ENCODE measurements at places on chromosomes 3 and 15.

GRCh38 chr3:16604887-16605602 lies at the start of gene DAZL:
Gene DAZL, minus strand, starts transcription at chr3:16605423. Its CDS starts 218 bp downstream, at chr3:16605205.
- no peak for DNase-seq

GRCh38 chr3:151859905-151860304 lies 13.5 kb upstream of the SUCNR1 start:
- DNase-seq = no peak

DNA sequence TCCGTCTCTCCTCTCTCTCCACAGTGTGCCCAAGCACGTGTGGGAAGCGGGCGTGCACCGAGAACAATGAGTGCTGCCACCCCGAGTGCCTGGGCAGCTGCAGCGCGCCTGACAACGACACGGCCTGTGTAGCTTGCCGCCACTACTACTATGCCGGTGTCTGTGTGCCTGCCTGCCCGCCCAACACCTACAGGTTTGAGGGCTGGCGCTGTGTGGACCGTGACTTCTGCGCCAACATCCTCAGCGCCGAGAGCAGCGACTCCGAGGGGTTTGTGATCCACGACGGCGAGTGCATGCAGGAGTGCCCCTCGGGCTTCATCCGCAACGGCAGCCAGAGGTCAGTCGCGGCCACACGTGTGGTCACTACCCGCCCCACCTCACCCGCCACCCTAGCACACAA lies 116.3 kb downstream of the PGPEP1L start:
- DNase-seq = no peak

DNA sequence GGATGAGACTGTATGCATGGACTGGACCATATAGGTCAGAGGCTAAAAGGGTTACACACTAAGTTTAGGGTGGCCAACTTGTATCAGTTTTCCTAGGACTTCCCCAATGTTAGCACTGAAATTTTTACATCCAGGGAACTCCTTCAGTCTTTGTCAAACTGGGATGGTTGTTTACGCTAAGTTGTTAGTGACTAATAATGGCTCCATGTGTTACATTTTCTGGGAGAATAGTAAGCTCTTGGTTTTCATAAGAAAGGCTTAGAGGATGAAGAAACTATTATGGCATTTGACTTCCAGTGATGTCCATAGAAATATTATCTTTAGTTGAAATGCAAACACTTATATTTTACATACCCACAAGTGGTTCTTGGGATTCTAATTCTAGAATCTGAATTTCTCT lies 57.9 kb upstream of the ST3GAL6 start:
- no peak for DNase-seq

- DNase-seq = no peak
These were observed 114.2 kb downstream of the KLF13 start for GRCh38 chr15:31440754-31441311.

GRCh38 chr15:89002281-89002761 lies 85.9 kb upstream of the ABHD2 start:
- DNase-seq = no peak

GRCh38 chr3:181791056-181791955 lies 79.6 kb downstream of the SOX2 start:
- DNase-seq = no peak

DNA sequence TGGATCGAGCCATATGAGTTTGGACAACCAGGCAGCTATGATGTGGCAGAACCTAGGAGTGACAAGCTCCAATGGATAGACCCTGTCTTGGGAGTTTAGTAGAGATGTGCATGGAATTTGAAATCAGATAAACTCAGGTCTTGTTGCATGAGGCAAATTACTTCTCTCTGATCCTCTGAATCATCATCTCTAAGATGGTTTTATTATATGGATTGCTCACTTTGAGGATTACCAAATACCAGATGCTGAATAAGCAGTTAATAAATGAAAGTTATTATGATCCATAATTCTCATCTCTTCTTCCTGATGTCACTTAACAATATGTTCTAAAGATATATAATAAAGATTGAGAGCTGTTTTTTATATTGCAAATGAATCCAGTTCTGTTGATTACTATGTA lies 622.2 kb downstream of the NTRK3 start:
- DNase-seq = no peak

- no peak for DNase-seq
These were observed 563.0 kb upstream of the CCDC54 start for GRCh38 chr3:106814231-106814630.

GRCh38 chr3:52557011-52557960 lies 20.9 kb downstream of the UQCC5 start:
- DNase-seq = no peak

DNA sequence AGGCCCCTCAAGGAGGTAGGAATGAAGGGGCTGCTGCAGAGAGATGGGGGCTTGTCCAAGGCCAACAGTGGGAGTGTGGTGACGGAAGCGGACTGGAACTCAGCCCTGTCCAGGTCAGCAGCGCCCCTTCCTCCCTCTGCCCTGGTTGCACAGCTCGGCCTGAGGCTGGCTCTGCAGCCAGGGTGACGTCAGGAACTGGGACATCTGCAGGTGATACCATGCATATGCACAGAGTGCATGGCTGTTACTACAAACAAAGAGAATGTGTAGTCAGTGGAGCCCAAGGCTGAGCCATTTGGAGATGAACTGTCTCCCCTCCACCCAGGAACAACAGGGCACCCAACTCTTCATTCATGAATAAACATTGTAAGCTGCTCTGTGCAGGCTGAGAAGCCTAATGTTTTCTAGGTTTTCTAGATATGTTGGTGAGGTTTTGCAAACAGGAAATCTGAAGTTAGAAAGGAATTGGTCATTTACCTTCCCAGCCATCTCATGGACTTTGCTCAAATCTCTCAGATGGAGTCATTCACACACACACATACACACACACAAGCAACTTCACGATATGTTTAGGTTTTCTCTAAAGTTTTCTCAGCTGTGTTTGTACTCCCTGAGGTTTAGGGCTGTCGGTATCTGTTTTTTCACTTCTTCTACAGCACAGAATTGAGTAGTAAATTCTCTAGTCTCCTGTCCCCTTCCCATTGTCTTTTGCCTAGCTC lies 117.2 kb downstream of the TLE3 start:
- DNase-seq = no peak
